T-cell (primary cell): ENCODE measurements at places on chromosomes 1 and 21.

GRCh38 chr1:4018466-4019146, 118.5 kb upstream of the C1orf174 start:
- no peak for DNase-seq

GRCh38 chr21:41362605-41363369, 960 bp downstream of the MX2 start:
- DNase-seq, result no peak

DNA sequence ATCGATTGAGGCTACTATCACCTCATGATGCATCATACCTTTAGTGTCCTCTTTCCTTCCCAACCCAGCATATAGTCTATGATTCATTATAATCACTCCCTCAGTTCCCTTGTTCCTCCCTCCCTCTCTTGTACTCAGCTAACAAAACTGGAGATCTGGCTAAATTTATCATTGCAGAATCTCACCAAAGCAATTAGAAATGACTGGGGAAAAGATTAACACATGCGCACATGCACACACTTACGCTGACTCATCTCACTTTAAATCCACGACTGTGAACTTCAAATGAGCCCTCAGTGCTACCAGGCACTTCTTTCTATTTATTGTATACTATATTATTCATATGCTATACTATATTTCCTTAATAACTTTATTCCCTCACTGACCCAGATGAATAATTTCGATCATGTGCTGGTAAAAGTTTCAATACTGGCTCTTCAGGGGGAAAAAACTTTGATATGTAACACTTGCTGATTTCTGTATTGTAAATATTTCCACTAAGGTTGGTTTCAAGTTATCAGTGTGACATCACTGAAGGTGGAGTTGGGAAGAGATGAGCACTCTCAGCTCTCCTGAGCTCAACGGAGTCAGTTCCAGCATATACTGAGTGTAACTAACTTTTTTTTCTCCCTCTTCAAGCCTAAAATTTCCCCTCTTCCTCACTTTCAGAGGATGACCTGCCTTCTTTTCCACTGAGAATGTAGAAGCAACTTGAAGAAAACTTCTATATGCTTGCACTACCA, 613.7 kb upstream of the B3GALT2 start:
- no peak for DNase-seq

GRCh38 chr1:160257411-160258015, 4.8 kb downstream of the DCAF8 start:
- DNase-seq, result no peak

DNA sequence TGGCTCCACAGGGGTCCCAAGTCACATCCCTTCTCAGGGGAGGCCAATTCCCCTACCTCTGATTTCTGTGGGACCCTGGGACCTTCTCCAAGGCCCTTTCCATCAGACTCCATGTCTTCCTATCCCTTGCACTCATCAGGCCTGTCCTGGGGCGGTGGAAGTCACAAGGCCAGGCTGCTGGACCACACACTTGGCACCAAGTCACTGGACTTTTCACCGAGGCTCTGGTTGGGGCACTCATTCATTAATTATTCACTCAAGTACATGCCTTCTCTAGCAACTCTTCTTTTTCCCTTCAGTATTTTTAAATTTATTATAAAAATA, 11.2 kb upstream of the FOXO6 start:
- no peak for DNase-seq

GRCh38 chr1:212595787-212596714, 12.5 kb upstream of the ATF3 start:
- DNase-seq, result no peak

GRCh38 chr1:236132420-236133046, 9.8 kb upstream of the GPR137B start:
- no peak for DNase-seq

DNA sequence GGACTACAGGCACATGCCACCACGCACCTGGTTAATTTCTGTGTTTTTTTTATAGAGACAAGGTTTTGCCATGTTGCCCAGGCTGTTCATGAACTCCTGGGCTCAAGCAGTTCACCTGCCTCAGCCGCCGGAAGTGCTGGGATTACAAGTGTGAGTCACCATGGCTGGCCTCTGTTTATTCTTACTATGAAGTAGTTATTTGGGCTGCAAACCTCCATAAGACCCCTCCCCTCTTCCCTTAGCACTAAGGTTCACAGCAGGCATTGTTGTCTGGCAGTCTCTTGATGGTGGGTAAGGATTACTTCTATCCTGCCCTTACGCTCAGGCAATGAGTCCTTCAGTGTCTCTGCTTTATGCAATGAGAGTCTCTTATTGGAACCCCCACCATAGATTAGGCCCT, 51.8 kb downstream of the ANGPTL1 start:
- no peak for DNase-seq

DNA sequence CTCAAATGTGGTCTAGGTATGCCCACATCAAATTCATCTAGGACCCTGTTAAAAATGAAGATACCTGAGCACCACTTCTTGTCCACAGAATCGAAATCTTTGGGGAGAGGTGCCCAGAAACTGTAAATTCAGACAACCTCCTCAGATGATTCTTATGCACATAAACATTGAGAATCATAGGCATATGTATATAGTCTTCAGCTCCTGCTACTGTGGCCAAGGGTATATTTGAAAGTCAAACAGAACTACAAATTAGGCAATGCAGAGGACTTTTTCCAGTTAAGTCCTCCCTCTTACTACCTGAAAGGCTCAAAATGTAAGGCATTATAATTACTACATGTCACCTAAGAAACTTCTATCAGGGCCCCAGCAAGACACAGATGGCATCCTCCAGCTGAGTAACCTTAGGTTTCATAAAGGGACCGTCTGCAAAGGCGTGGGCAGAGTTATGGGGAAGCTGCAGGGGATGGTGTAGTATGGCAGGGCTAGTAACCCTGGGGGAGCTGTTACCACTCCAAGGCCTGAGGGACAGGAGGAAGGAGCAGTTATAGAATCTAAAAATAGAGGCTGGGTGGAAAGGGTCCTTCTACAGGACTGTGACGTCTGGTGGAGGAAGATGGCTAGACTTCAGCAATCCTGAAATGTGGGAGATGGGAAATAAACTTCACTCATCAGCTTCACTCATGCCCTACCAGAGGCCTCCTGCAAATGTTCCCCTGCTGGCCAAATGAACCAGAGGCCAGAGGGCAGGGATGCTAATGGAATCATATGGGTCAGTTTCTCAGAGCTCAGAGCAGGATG, 46.3 kb downstream of the DAB1 start:
- no peak for DNase-seq
